ENCODE measurements at places on chromosomes 4 and X.

GRCh38 chr4:128840711-128841318, 31.3 kb downstream of the JADE1 start:
- ATAC-seq, result no peak

DNA sequence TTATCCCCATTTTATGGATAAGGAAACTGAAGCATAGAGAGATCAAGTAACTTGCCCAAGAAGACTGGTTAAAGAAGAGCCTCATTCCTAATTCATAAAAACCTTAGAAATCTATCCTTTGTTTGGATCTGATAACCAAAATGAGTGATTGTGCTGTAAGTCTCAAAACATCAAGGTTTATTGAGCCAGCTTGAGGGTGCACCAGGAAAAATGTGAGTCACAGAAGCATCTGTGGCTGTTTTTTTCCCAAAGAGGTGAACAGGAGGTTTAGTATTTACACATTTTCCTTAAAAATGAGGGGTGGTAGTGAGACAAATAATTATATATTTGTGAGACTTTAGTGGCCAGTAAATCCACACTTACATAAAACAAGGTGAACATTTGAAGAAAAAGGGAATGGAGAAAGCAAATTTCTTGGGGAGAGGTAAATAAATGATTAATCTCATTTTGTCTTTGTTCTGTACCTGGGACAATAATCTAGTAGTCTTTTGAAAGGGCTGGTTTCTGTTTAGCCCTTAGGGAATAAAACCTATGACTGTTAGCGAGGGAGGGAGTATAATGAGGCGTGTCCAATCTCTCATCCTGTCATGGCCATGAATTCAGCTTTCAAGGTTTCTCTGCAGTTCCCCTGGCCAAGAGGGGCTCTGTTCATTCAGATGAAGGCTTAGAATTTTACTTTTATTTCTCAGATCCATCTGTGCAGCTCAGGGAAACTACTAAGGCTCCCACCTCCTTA, 12.2 kb upstream of the FMR1 start:
- ATAC-seq, result no peak

DNA sequence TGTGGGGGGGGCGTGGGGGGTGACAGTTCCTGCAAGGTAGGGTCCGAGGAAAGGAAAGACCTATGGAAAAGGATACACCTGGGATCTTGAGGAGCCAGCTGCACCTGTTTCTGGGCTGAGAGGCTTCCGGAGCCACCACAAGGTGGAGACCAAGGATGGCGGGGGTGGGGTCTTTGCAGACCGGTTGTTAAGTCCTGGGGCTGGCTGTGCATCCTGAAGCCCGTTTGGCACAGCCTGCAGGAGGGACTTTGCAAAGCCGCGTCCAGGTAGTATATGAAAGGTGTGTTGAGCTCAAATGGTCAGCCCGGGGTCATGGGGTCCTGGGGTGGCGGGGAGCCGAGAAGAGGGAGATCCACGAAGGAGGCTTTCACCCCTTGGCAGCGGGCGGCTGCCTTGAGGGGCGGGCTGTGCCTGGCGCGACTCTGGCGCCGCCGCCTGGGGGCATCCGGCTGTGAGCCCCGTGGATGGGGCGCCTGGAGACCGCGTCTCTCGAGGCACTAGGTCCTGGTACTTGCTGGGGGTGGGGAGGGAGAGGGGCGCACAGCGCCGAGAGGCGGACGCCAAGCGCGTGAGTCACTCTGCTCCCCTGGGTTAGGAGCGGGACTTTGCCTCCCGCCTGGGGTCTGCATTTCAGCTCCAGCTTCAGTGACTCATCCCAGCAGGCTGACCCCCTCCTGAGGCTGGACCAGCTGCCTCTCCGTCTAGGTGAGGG, 58.2 kb upstream of the DYNLT3 start:
- peak; percentile 91 for ATAC-seq

DNA sequence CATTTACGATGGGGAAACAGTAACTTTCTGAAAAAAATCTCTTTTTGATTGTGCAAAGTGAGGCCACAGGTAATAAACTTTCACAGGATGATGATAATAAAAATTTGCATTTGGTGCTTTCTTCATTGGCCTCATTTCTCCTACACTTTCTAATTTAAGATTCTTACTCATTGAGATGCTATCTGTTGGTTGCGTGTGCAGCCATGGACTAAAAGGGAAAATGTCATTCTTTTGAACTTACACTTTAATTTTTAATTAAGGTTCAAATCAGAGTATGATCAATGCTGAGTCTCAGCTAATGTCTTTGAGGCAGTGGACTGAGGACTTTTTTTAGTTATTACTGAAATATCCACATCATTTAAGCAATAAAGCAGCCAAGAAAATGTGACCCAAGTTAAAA, 87.6 kb downstream of the SEL1L3 start:
- no peak for ATAC-seq

DNA sequence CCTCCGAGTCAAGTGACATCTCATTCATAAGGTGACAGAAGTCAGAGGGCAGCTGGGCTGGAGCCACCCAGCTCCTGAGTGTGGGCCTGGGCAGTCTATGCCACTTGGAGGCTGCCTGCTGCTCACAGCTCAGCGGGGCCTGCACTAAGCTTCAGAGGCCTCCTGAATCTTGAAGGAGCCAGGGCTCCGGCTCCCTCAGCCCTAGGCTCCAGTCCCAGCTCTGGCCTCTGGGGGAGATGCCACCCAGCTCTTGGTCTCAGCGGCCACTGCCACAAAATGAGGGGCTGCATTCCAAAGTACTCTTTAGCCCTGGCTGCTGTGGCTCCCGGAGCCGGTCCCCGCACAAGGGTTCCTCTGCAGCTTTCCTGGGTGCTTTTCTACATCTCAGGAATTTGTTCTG, 32.7 kb upstream of the PSAPL1 start:
- ATAC-seq, result peak; percentile 28

- ATAC-seq, result no peak
Measured at GRCh38 chr4:187232196-187232595, 508.5 kb upstream of the FAT1 start.

DNA sequence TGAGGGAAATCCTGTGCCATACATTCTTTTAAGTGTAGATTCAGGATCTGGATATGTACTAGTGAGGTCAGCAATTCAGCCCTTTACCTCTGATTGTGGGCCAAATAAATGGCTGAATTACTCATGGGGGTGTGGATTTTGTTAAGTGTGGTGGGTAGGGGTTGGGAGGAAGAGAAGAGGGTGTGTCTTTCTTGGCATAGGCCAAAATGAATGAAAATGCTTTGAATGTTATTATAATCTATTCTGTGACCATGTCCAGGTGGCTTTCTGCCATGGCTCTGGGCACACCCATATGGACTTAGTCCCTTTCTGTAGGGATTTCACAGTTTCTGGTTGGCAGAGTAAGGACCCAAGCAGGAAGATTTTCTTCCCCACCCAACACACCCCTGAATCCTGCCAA, 244.3 kb downstream of the CBR4 start:
- ATAC-seq, result peak; percentile 45

DNA sequence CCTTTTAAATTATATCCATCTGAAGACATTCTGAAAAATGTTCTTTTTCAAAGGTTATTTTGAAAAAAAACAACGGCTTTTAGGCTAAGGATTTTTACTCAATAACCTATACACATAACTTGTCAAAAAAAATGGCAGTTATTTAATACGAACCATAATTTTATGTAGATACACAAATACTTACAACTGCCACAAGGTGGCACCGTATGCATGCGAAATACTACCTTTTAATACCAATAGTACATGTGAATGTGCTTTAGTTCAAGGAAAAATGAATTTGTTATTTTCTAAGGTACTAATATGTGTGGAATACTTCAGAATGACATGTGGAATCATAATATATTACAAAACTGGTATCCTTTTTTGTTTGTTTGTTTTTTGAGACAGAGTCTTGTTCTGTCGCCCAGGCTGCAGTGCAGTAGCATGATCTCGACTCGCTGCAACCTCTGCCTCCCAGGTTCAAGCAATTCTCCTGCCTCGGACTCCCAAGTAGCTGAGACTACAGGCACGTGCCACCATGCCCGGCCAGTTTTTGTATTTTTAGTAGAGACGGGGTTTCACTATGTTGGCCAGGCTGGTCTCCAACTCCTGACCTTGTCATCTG, 4.6 kb upstream of the MAD2L1 start:
- ATAC-seq, result no peak

DNA sequence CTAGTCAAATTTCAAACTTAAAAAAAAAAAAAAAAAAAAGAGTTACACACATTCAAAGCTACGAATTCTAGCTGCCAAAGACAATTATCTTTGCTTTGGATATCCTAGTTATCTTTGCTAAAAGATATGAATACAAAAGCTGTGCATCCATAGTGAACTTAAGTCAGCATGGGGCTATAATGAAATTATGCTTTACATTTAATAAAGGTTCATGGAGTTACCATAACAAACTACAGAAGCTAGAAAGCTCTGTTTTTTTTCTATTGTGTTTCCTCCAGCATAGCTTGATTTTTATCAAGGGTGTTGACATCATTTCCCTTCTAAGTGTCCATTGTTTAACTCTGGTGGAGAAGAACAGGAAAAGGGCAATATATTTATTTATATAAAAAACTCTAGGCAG, 234.1 kb downstream of the ANKRD50 start:
- peak; percentile 78 for ATAC-seq

DNA sequence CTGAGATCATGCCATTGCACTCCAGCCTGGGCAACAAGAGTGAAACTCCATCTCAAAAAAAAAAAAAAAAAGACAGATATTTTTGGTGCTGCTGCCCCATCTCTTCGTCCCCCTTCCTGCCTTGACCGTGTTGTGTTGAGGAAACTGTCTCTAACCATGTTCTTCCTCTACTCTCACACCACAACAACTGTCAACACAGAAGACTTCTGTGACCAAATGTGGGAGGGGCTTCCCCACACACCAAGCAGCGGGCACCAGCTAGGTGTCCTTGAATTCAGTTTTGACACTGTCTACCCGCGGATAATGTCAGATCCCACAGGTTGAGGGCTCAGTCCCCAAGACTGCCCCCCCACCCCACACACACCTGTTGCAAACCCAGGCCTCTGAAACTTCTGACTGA, 104.7 kb upstream of the BCOR start:
- ATAC-seq, result no peak

DNA sequence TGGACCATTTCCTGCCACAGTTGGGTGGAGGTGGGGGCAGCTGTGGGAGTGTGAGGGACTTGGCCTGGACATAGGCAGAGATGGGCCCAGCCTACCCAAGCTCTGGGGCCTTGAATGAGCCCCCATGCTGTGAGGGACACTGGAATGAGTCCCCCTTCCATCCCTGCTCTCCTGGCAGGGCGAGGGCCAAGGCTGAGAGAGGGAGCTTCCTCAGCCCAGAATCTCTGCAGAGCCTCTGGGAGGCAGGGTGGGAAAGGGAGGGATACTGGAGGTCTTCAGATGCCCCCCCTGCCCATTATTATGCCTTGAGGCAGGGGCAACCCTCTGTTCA, 124.5 kb upstream of the PJA1 start:
- no peak for ATAC-seq

- no peak for ATAC-seq
Measured at GRCh38 chrX:44439242-44439794, 95.8 kb upstream of the EFHC2 start.

DNA sequence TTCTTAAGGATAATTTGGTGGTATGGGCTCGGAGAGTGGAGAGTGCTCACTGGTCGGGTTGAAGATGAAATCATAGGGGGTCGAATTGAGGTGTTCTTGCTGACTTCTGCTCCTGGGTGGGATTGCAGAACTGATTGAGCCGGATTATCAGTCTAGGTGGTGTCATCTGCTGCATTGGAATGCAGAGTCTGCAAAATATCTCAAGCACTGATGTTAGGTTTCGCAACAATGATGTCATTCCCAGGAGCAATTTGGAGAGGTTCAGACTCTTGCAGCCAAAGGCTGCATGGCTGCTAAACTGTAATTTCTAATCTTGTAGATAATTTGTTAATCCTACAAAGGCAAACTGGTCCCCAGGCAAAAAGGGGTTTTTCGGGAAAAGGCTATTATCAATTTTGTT, 67.7 kb downstream of the RHOH start:
- ATAC-seq, result no peak

DNA sequence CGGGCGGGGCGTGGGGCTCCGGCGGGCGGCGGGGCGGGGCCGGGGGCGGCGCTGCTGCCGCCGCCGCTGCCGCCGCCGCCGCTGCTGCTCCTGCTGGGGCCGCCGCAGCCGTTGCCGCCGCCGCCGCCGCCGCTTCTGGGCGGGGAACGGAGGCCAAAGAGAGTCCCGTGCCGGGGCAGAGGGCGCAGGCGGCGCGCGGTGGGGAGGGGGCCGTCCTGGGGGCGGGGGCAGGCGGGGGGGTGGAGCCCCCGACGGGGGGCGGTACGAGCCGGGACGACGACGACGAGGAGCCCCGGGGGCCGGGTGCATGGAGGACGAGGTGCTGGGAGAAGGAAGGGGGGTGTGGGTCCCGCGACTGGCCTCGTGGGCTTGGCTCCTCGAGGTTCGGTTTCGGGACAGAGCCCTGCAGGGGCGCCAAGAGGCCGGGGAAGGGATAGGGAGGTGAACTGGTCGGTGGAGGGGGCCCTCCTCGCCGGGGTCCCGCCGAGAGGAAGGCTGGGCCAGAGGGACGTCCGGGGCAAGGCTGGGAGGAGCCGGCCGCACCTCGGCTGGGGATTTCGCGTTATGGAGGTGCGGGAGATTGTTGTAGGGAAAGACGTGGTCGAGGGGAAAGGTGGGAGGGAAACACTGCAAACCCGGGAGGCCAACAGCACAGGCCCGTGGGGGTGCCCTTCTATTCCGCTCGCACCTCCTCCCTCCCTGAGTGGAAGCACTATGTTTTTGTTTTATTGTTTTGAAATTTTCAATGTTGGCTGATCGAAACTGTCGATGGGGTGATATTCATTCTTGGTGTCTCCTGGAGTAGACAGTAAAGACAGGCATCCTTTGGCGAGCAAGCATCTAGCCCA, 1.9 kb downstream of the BCORL1 start:
- no peak for ATAC-seq

GRCh38 chr4:137470806-137471205, 61.5 kb downstream of the PCDH18 start:
- no peak for ATAC-seq

GRCh38 chrX:132948648-132949260, 9.7 kb downstream of the HS6ST2 start:
- no peak for ATAC-seq

GRCh38 chr4:55017406-55017805, 108.0 kb downstream of the KDR start:
- no peak for ATAC-seq

- no peak for ATAC-seq
Measured at GRCh38 chrX:77937291-77937690, 26.8 kb downstream of the ATP7A start.

DNA sequence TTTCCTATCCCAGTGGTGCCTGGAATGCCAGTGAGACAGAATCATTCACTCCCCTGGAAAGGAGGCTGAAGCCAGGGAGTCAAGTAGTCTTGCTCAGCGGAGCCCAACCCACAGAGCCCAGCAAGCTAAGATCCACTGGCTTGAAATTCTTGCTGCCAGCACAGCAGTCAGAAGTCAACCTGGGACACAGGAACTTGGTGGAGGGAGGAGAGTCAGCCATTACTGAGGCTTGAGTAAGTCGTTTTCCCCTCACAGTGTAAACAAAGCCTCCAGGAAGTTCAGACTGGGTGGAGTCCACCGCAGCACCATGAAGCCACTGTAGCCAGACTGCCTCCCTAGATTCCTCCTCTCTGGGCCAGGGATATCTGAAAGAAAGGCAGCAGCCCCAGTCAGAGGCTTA, 283.2 kb upstream of the CPEB2 start:
- ATAC-seq, result no peak

Data from SK-N-SH treated with all-trans-retinoic acid at 6 μM for 48 hours (cell line).